ENCODE measurements at places on chromosomes 16 and 17.

- DNase-seq: no peak
These were observed 5.9 kb downstream of the CHMP6 start for GRCh38 chr17:80997424-80998117.

DNA sequence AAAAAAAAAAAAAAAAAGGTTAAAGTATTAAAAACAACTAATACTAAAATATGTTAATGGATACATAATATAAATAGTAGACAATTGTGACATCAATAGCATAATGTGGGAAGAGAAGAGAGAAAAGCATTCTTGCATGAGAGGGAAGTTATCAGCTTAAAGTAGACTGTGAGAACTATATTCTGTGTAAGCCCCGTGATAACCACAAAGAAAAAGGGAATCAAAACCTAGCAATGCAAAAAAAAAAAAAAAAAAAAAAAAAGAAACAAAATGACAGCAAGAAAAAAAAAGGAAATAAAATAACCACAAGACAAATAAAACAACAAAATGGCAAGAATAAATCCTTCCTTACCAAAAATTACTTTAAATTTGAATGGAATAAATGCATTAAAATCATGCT is 39.8 kb upstream of the MYLK3 start:
- DNase-seq: no peak

GRCh38 chr17:40597156-40597555 is 31.9 kb upstream of the CCR7 start:
- DNase-seq: no peak

DNA sequence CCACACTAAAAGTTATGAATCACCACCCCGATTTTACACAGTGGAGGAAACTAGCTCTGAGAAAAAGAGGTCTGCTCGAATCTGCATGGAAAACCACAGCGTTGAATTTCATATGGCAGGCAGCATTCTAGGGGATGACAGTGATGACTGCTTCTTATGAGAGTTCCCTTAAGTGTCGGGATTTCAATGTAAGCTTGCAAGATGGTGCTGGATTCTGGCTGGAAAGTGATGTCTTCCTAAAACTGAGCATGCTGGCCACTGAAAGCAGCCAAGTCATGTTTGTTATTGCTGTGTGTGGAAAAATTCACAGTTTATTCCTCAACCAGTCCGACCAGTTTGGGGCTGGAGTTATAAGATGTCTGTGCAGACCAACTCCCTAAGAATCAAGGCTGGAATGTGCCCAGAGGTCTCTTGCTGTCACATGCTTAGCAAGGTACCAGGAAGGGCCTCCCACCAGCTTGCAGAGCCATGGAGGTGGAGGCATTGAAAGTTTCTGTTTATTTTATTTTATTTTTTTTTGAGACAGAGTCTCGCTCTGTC is 37.2 kb upstream of the GAN start:
- no peak for DNase-seq

- DNase-seq: no peak
These were observed 704.7 kb downstream of the WWOX start for GRCh38 chr16:78804058-78804735.

GRCh38 chr16:56387396-56387795 is 37.9 kb downstream of the AMFR start:
- DNase-seq: no peak
